ENCODE measurements at places on chromosomes 16 and 17.
A peak's percentile ranks its signal among the peaks of the same experiment; 100 is the strongest.

- no peak for DNase-seq
Observed at GRCh38 chr17:70086516-70086915, 11.5 kb downstream of the KCNJ16 start.

GRCh38 chr17:19534562-19535149, 1.0 kb downstream of the SLC47A1 start:
- DNase-seq, result no peak

GRCh38 chr17:28041844-28042656, 427 bp upstream of the NLK start:
- DNase-seq, result no peak

DNA sequence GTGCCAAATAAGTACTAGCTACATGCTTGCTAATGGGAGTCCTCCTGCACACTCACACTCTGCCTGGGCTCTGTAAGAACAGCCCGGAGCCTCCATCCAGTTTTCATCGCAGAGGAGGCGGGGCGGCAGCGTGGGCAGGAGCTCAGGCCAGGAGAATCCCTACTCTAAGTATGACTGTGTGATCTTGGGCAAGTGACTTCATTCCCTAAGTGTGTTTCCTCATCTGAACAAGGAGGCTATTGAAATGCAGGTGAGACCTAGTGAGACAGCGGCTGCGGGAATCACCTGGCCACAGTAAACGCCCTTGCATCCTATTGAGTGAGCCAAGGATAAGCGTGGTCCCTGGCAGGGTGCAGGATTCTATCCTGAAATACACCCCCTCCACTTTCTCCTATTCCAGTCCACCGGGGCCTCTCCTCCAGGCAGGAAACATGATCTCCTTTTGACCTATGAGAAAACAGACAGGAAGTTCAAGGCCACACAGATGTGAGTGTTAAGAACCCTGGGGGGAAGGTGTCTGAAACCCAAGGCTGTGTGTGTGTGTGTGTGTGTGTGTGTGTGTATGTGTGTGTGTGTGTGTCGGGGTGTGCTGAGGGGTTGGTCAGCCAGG, 5.2 kb upstream of the RAI1 start:
- no peak for DNase-seq

DNA sequence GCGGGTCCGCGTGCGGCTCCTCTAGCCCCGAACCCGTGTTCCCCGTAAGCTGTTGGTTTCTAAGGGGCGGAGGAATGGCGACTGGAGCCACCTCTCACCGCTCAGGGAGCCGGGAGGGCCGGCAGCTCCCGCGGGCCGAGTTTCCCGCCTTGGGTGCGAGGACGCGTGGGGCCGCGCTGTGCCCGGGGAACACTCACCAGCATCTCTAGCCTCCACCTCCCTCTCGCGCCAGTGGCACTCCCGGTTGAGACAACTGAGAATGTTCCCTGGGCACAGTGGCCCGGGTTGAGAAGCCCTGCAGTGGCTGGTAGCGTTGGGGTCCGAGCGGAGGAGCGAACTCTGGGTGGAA, 560 bp downstream of the TELO2 start:
- DNase-seq, result no peak

DNA sequence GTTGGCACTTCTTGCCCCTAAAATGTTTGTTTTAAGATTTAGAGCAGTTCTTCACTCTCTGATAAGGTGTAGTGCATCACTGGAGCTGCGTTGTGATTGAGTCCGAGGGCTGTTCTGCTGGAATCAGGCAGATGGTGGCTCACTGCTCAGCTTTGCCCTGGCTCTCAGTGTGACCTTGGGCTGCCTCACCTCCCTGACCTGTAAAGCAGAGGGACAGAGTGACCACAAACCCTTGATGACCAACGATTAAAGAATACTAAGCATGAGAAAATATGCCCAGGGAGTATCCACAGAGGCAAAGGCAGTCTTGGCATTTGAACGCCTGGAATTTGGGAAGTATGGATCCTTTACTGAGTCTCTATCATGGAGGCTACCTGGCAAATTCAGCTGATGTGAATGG, 18.1 kb downstream of the CMIP start:
- DNase-seq, result no peak

DNA sequence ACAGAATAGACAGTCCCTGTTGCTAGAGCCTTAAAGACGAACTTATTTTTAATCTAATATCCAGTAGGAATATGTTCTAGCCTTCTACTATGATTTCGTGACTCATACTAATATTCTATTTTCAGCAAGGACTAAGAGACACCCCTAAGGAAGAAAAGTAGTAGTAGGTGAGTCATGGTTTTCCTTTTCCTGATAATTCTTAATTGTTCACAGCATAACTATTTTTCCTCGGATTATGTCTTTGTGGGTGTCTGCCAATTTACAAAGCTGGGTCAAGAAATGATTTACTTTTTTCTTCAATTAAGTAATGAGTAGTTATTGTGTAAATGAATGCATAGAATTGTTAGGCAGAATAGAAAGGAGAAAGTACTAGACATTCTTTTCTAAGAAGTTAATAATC, 292.2 kb downstream of the TOX3 start:
- no peak for DNase-seq

DNA sequence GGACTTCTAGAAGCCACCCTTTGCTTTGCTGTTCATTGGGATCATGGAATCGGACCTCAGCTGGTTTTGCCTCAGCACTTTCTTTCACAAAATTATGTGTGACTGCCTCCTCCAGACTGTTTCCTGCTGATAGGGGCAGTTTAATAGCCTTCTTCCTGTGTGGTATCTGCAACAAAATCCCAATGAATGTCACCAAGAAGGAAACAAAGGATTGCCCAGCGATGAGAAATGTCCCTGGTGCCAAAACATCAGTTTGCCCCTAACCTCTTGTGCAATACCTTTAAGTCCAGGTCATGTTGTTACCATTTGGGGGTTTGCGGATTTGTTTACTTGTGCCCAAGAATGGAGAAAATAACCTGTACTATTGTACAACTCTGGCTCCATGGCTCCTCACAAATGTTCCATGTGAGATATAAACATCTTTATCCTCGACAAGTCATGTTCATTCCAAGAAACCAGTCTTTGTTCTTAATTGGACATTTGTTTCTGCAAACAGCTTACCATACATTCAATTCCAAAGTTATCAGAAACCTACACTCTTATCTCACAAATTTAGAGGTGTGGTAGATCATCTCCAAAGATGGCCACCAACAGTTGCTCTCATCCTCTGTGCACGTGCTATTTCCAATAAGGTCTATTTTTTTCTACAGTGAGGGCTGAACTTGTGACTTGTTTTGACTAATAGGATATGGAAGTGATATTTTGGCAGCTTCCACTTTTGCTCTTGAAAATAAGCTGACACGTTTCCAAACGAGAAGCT, 14.8 kb downstream of the TAC4 start:
- DNase-seq, result no peak

GRCh38 chr17:39813631-39814030, 50.5 kb downstream of the IKZF3 start:
- peak; percentile 15 for DNase-seq

- no peak for DNase-seq
Observed at GRCh38 chr16:84054916-84055315, 12.3 kb upstream of the SLC38A8 start.

DNA sequence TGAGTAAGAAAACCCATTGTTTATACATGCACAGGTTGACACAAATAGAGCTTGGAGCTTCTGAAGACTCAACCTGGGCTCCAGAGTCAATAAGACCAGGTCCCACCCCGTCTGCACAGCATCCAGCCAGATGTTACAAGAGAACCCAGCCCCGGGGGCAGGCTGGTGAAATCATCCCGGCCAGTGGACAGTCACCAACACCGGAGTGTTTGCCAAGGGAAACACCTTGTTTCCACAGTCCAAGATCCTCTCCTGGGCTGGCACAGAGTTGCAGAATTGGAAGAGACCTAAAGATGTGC, 90.3 kb downstream of the RAB11FIP4 start:
- DNase-seq, result no peak

DNA sequence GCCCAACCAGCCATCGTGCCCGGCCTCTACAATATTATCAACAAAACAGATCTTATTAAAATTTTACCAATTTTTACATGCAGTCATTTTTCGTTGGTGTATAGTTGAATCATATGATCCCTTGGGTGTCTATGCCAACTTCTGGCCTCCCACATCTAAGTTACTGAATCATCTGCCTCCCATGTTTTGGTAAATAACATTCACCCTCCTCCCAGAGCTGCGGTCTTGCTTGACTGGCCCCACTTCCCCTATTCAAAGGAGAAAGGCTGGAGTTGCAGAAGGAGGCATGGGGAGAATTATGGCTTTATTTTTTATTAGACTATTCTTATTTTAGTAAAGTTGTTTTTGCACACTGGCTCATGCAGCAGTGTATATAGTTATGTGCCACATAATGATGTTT, 18.5 kb upstream of the CCL23 start:
- DNase-seq, result no peak

DNA sequence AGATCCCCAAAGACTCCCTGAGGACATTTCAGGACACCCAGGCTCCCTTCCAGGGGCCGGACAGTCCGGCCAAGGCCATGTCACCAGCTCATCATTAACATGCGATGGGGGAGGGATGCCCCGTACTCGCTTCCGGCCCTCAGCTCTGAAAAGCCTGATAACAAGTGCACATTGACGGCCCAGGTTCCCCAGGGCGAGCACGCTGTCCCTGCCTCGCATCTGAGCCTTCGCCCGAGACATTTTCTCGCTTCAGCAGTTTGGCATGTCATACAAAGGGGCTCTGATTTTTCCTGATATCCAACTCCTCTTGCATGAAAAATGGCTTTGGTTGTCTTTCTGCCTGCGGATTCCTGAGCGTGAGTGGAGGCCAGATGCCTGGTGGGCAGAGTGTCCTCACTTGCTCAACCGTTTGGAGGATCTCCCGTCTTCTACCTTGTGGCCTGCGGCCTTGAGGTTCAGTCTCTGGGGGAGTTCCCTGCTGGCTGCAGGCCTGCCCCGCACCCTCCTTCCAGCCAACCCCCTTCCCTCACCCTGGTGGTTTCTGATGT, 14.1 kb downstream of the CACNG4 start:
- no peak for DNase-seq

GRCh38 chr17:53141280-53141679, 681.4 kb upstream of the KIF2B start:
- DNase-seq, result no peak

DNA sequence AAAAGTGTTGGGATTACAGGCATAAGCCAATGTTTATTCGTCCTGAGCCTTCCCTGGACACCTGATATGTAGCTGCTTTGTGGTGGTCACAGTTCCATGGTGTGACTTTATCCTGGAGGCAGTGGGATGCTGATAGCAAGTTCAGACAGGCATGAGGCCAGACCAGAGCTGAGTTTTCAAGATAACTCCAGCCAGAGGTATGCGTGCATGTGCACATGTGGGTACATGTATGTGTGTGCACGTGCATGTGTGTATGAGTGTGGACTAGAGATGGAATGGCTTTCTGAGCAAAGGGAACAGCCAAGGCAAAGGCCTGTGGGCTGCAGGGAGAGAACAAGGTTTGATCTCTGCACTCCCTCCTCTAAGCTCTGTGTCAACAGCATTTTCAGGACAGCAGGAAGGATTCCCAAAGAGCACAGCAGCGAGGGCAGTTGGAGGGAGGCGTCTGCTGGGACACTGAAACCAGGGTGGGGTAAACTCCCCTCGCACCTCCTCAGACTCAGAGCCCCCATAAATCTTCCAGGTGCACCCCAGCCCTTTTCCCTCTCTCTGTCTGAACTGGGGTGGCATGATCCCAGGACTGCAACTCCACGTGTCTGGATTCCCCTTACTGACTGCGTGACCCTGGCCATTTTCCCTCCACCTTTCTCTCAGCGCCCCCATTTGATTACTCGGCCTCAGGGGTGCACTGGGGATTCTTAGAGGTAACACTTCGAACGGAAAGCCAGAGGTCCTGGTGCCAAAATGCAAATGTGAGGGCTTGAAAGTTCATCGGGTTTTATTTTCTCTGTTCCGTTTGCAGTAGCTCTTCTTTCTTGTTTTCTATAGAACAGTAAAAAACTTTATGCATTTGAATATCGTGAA, 15.3 kb downstream of the NLRC5 start:
- DNase-seq, result no peak

DNA sequence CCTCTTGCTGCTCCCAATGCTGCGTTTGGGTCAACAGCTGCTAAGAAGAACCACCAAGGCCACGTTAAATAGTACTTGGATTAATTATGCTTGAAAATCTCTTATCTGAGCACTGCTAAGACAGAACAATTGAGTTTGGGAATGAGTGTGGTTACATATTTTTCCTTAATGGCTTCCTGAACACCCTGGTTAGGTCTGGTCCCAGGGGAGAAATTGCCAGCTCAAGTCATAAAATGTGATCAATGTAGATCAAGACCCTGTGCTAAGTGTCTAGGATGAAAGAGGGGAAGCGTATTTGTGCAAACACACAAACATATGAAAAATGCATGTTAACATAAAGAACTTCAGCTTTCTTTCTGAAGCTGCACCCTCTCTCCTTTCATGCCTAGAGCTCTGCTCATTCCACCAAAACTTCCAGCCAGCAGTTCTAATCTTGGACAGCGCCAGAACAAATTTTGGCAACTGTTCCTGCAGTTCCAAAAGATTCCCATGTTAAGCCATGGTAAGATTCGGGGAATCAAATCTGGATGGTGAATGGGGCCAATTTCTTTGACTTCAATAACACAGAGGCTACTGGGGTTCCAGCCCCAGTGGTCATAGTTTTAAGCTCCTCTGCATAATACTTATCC, 72.0 kb downstream of the ZFHX3 start:
- no peak for DNase-seq

Data from stimulated activated CD8-positive, alpha-beta memory T cell treated with anti-CD3 and anti-CD28 coated beads, Interleukin-4, amount 100 ng/mL, for 4 hours (primary cell).